Effector memory CD4-positive, alpha-beta T cell (primary cell): ENCODE measurements at places on chromosomes 4 and X.

DNA sequence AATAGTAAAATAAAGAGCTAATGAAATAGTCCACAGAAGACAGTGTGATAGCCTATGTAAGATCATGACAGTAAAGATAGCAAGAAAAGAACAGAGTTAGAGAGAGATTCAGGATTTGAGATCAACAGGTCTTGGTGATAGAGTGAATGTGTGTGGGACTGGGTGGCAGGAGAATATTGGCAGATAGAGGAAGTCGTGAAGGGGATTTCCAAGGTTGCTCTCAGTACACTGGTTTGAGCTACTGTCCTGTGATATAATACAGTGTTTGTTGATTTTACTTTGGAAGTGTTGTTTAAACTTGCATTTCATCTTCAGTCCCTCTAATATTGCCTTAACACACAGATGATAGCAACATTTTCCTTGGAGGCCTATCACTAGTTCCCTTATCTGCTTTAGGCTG lies 44.1 kb downstream of the DTHD1 start:
- DNase-seq: no peak

- no peak for DNase-seq
These were observed 52.7 kb downstream of the HTT-AS start for GRCh38 chr4:3021627-3022026.

DNA sequence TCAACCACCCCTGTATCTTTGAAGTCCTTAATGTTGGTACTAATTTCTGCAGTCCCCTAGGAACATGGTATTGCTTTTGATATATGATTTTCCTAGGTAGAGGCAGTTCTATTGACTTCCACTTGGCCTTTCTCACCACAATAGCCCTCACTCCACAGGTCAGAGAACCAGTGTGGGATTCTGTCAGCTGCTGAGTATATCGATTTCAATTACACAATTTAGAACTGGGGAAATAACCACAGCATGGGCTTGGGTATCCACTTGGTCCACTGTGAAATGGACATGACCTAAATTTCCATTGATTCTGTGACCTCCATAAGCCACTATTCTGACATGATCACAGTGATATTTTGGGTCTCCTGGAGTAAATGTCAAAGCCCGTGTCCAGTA lies 62.3 kb downstream of the KANTR start:
- no peak for DNase-seq

DNA sequence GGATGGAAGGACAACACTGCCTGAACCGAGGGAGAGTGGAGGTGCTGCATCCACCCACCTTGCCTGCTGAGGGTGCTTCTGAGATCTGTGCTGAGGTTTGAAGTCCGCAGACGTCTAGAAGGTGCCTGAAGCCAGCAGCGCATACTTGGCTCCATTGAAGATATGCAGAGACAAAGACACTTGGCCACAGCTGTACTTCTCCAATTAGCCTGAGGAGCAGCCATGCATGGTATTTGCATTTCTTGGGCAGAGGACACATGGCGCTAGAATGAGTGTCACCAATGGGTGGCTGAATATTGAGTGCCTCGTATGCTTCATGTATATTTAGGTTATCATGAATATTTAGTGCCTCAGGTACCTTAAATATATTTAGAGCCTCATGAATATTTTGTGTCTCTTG lies 128.7 kb upstream of the ATP6AP2 start:
- no peak for DNase-seq
